ENCODE measurements at places on chromosomes 4 and X.

GRCh38 chrX:2708592-2709188, 17.6 kb downstream of the CD99 start:
- DNase-seq, result no peak

GRCh38 chr4:130257271-130257670, 1161.3 kb downstream of the C4orf33 start:
- no peak for DNase-seq

DNA sequence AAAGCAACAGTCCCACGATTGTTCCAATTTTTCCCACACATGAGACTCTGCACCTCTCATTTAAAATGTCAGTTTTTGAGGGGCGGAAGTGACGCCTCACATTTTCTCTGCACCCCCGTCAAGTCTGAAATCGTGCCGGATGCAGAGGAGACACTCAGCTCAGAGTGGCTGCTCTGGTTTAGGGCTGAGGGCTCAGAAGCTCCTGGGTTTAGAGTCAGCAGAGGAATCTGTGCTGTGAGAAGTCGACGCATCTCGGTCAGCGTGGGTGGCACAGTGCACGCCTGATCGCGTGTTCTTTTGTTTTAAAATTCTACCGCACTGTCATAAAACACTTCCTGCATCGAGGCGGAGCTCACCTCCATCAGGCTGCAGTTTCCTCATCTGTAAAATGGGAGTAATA, 116.7 kb upstream of the ADRA2C start:
- no peak for DNase-seq

DNA sequence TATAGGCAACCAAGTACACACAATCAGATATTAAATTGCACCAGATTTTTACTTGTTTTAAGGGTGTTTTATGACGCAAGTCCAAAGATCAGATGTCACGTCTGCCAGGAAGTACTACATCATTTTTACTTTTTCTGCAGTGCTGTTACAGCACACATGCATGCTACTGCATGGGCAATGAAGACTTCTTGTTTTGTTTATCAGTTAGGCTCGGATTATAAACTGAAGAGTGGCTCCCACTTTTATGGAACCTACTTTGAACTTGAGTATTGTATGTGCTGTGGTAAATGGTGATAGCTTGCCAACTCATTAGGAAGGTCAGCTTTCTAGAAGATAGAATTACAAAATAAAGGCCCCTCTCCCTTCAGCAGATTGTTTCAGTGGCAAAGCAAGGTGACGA, 131.6 kb downstream of the CEP135 start:
- no peak for DNase-seq

DNA sequence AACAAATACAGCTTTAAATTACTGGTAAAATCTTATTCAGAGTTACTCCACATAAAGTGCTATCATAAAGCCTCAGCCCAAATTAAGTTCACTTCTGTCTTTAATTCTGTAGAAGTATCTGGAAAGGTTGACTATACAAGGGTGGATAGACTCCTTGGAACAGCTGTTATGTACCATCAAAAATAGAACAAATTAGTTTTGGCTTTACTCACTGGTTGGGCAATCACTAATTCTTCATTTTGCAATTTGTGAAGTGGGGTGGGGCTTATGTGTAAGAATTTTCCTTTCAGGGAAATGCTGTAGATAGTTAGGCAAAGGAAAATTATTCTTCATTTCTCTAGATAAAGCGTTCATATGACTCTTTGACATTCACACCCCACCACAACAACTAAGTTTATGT, 7.8 kb downstream of the DIAPH2 start:
- no peak for DNase-seq

DNA sequence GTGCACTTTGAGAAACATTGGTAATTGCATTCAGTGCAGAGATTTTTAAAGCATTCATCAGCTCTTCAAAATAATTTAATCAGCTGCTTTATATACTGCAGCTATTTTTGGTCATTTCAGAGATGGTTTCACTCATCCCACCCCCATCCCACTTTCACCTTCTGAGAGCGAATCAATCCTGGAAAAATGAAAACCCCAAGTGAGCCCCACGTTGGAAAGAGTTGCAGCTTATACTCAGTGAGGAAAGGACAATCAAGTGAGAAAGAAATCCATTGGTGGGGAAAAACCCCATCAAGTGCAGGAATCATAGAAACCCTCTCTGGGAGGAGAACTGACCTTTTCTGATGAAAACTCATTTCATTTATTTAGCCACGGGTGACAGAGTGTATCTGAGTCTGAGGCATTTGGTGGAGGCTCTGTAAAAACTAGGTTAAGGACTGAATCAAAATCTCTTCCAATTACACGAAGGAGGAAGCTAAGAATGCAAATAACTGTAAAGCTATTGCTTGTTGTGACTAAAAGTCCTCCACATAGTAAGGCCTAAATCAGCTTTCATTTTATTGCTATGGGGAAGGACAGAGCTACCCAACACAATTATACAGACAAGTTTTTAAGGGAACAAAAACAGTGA, 240.4 kb upstream of the PGRMC2 start:
- no peak for DNase-seq

DNA sequence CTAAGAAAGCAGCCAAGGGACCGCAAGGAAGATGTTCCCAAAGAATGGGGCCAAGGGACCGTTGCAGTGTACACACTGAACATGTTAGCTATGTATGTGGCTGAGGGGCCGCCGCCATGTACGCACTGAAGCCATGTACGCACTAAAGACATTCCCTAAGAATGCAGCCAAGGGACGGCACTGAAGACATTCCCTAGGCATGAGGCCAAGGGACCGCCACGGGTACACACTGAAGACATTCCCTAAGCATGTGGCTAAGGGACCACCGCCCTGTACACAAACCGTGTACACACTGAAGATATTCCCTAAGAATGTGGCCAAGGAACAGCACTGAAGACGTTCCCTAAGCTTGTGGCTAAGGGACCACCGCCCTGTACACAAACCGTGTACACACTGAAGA, 54.0 kb downstream of the DHRSX start:
- DNase-seq, result no peak

- DNase-seq, result no peak
Measured at GRCh38 chr4:37393321-37393720, 148.8 kb downstream of the NWD2 start.

DNA sequence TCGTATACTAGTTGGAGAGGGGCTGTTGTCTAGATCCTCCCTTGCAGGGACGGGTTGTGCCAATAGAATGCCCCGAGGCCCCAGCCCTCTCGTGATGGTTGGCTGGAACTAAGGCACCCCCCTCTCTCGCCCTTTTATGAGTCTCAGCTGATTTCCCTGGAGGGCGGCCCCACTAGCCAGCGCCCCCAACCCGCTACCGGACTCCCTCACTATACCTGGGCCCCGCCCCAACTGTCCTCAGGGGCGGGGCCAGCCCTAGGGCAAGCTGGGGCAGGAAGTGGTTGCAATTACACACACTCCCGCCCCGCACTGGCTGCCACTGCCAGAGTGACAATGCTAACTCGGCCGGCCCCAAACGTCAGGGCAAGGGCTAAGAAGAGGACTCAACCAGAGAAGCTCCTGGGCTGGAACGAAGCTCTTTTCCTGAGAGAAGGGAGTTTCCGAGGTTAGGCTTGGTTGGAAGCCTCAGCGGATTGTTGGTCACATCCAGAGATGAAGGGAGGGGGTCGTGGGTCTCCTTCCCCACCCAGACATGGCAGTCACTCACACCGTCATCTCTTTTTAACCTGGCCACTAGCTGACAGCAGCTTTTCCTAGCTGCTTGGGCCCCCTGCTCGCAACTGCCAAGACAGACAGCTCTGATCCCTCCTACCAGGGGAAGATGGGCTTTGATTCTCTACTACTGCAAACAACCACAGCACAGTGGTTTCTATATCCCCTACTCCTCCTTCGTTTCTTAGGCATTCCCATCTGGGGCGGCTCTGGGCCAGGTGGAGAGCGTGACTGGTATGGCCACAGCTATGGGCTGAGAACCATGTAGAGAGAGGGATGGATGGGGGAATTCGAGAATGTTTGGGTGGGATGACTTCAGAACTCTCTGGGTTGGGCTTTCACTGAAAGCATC, 21.0 kb upstream of the BCORL1 start:
- peak; percentile 61 for DNase-seq

DNA sequence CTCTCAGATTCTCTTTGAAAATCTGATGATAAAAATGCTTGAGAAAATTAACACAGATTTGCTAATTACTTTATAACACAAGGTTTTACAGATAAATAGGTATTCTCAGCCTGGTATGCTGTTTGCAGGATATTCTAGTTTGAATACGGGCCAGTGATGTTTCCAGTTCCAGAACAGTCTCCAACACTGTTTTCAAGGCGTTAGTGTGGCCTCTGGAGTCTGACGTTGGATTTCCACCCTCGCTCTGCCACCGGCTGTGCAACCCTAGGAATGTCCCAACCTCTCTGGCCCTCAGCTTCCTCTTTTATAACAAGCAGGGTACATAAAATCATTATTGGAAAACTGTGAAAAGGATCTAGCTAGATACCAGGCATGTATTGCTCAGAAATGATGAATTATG, 23.8 kb upstream of the CYP4V2 start:
- no peak for DNase-seq

DNA sequence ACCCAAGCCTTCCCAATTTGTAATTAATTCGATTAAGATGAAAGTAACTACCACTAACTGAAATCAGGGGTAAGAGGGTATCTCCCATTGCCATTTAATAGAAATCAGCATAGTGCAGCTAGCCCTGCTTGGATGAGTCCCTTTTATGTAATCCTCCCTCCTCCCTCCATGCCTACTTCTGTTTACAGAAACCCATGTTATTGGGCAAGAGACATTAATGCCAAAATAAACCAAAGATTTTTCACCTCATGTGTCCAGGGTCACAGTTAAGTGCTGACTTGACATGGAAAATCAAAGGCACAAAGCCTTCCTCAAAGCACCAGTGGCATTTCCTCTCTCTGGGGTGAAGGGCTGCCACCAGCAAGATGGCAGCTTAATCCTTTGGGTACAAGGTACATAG, 50.8 kb downstream of the ZC4H2 start:
- no peak for DNase-seq

DNA sequence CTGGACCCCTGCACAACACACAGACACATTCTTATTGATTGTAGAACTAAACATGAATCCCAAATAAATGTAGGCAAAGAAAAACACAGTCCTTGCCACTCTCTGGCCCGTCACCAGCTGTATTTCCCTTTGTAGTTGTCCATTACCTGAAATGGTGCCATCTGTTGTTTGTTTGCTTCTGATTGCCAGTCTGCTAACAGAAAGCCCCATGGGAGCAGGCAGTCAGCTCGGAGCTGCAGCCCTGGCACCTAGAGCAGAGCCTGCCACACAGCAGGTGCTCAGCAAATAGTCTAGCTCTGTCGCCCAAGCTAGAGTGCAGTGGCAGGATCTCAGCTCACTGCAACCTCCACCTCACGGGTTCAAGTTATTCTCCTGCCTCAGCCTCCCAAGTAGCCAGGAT, 28.9 kb downstream of the CPLX1 start:
- no peak for DNase-seq

DNA sequence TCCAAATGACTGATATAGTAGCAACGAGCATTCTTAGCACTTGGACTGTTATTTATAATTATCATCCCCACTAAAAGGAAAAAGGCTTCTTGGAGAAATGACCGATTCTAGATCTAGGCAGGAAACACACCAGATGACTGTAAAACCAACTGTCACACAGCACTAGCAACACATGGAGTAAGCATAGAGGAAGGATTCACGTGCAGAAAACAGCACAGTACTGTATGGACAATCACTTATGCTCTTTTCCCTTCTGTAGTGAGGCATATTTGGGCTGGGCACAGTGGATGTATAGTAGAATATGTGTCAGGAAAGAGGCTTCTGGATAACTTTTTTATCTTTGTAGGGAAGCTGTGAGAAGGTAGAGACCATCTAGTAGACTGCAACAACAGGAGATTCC, 6.0 kb upstream of the COPS4 start:
- no peak for DNase-seq

- no peak for DNase-seq
Measured at GRCh38 chr4:40789031-40789430, 39.3 kb downstream of the NSUN7 start.

- no peak for DNase-seq
Measured at GRCh38 chrX:125810856-125811255, 355.2 kb downstream of the DCAF12L2 start.

DNA sequence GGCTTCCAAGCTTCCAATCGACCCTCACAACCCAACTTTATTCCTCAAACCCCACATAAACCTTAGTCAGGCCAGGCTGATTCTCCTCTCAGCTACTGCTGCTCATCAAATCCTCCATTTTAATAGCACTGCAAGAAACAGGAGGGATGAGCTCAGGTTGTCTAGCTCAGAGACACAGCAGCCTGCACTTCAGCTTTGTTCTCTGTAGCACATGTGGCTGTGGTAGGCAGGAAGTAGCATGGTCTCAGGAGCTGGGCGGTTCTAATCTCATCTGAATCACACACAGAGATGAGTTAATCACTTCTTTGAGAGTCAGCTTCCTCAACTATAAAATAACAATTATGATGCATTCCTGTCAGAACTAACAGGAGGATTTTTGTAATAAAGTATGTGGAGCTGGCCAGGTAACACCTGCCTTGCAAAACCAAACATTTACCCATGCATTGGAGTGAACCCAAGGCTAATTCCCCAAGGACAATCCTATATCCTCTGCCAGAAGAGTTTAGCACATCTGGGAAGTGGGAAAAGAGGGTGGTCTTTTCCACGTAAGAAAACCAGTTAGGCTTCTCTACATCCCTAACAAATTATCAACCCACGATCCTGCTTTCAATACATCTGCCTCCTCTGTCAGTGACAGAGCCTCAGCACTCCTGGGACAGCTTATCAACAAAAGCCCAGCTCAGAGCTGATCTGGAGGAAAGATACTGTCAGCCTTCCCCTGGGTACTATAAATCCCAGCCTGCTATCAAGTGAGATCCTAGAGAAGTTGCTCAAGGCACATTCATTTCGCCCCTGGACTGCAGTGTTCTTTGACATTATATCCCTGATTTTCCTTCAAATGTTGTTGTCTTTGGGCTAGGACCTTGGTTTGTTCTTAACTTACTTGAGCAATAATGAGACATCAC, 32.8 kb downstream of the ELOVL6 start:
- peak; percentile 69 for DNase-seq

DNA sequence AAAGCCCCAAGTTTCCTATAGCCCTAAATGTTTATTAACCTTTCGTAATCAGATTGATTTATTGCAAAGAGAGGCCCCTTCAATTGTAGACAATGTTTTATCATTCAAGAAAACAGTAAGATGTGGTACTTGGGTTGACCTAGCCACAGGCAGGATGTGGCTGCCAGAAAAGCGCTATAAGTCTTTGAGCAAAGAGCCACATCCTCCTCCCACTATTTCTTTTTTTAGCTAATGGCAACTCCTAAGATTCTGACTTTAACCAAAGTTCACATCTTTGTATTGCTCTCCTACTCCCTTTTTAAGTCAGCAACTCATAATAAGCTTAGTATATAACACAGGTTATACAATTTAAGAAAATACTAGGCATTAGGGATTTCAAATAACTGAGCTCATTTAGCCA, 70.7 kb upstream of the PPP3CA start:
- DNase-seq, result peak; percentile 43
